ENCODE measurements at places on chromosomes 4 and X. TPM values are rescaled to one million over a fixed set of nuclear protein-coding genes. Genes with fewer than 3 reads are reported as not detected.

LIMCH1 gene
- total RNA-seq = 37.9 TPM

NXF2B gene
- not detected for total RNA-seq

AKAP14 gene
- total RNA-seq = not detected

CTAG2 gene
- not detected for total RNA-seq

NIPAL1 gene
- 0.83 TPM for total RNA-seq

ASB12 gene
- not detected for total RNA-seq

GPR50 gene
- total RNA-seq = 0.17 TPM

DUX4 gene
- total RNA-seq = not detected

AFM gene
- total RNA-seq = not detected

REPS2 gene
- total RNA-seq = 0.71 TPM

MAP9 gene
- 5.6 TPM for total RNA-seq

ASB11 gene
- total RNA-seq = not detected

CLRN2 gene
- not detected for total RNA-seq

FAM184B gene
- 0.05 TPM for total RNA-seq

NXF3 gene
- total RNA-seq = not detected

SPANXD gene
- not detected for total RNA-seq

SORCS2 gene
- total RNA-seq = 4.1 TPM

SMIM10 gene
- total RNA-seq = 0.05 TPM

VCX3A gene
- not detected for total RNA-seq

ARMCX4 gene
- 1.1 TPM for total RNA-seq

CDKN2AIP gene
- 12.1 TPM for total RNA-seq

CDKL2 gene
- 0.84 TPM for total RNA-seq

KCND1 gene
- 1.4 TPM for total RNA-seq

COL4A5 gene
- total RNA-seq = 12.7 TPM

SRPX2 gene
- 2.4 TPM for total RNA-seq

PRPS2 gene
- 45.9 TPM for total RNA-seq

CLIC2 gene
- total RNA-seq = 0.12 TPM

CXorf38 gene
- 10.4 TPM for total RNA-seq

RIBC1 gene
- total RNA-seq = 0.92 TPM

ARSJ gene
- 4.6 TPM for total RNA-seq

FAM114A1 gene
- 34.2 TPM for total RNA-seq

GNRHR gene
- total RNA-seq = not detected

KCNE5 gene
- total RNA-seq = 0.09 TPM

CPE gene
- 1.2 TPM for total RNA-seq

CD38 gene
- total RNA-seq = 10.1 TPM

RBMXL3 gene
- total RNA-seq = not detected

NOCT gene
- total RNA-seq = 11.3 TPM

SPANXA1 gene
- total RNA-seq = 0.18 TPM

LAS1L gene
- 68.3 TPM for total RNA-seq

CAPN6 gene
- not detected for total RNA-seq

LNX1 gene
- total RNA-seq = not detected

NLGN4X gene
- total RNA-seq = not detected

ZNF674 gene
- 3.9 TPM for total RNA-seq

ASMT gene
- total RNA-seq = 0.28 TPM

ADAM29 gene
- not detected for total RNA-seq

MXRA5 gene
- not detected for total RNA-seq

SLC9B1 gene
- total RNA-seq = 0.09 TPM

F9 gene
- not detected for total RNA-seq

NDP gene
- not detected for total RNA-seq

CCDC158 gene
- total RNA-seq = not detected

ERAS gene
- total RNA-seq = 0.15 TPM

PSAPL1 gene
- 0.10 TPM for total RNA-seq

CFAP299 gene
- total RNA-seq = not detected

CCDC149 gene
- 1.4 TPM for total RNA-seq

CPLX1 gene
- total RNA-seq = 0.62 TPM

ABCB7 gene
- total RNA-seq = 14.5 TPM

All from A549 treated with CORT108297 at 1 μM for 4 hours (cell line).